ENCODE measurements at places on chromosomes 2 and 18.

- DNase-seq = no peak
These were observed 73.5 kb downstream of the MYO1B start for GRCh38 chr2:191318729-191319078.

- no peak for DNase-seq
These were observed 38.9 kb downstream of the HIBCH start for GRCh38 chr2:190280565-190281350.

- no peak for DNase-seq
These were observed 69.3 kb downstream of the ALPK2 start for GRCh38 chr18:58559427-58560186.

DNA sequence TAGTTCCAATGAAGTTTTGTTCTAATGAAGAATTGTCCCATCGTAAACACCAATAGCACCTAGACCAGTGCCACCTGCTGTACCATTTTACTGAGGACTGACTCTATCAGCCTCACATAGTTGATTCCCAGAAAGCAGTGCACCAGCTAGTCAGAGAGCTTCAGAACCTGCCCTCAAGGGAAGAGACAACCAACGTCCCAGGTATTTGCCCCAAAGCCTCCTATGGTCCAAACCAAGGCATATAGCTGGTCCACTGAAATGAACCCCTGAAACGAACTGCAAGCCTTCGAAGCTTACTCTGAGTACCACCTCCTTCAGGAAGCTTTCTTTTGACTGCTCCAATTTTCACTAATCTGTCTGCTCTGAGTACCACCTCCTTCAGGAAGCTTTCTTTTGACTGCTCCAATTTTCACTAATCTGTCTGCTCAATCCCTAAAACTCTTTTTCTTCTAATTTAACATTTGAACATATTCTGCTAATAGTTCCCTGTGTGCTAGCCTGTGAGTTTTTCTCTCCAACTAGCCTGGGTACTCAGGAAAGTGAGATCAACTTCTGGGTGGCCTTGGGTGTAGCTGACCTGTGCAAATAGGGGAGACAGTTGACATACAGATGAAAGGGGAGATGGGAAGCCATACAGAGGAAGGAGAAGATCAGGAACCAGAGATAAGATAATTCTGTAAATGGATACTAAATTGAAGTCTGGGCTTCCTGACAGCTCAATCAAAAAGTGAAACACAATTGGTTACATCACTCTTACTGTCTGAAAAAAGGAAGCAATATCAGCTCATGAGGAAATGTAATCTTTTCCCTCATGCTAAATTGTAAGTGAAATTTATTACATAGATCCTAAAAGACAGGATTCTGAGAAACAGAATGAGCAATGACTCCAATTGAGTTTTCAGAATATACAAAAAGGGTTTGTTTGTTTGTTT, 33.5 kb upstream of the EML4 start:
- DNase-seq = no peak

DNA sequence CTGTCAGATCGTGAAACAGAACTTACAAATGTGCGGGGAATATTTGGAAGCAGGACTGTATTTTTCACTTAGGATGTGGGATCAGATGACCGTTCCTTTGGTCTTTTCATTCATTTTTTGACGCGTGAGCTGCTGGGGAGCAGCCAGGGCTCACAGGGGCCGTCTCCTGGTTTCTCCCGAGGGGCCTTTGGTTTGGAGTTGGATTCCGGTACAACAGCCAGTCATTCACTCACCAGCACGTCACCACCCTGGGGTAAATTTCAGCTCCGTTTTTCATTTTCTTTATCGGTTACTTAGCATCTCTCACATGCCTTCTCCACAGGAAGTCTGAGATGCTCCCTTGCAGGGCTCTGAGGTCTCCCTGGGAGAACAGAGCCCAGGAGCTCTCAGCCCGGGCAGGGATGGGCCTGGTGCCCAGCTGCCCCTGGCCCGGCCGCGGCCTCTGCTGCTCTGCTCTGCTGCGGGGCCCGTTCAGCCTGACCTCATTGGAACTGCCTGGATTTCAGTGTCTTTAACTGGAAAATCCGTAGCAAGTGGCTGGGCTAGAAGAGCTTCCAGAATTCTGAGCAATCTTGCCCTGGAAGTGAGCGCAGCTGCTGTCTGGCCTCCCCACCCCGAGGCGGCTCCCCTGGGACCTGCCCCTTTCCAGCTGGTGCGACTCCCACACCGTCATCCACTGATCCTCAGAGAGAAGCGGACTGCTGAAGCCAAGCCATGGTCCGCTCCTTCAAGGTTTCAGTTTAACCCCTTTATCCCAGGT, 335.6 kb downstream of the EIPR1 start:
- no peak for DNase-seq

DNA sequence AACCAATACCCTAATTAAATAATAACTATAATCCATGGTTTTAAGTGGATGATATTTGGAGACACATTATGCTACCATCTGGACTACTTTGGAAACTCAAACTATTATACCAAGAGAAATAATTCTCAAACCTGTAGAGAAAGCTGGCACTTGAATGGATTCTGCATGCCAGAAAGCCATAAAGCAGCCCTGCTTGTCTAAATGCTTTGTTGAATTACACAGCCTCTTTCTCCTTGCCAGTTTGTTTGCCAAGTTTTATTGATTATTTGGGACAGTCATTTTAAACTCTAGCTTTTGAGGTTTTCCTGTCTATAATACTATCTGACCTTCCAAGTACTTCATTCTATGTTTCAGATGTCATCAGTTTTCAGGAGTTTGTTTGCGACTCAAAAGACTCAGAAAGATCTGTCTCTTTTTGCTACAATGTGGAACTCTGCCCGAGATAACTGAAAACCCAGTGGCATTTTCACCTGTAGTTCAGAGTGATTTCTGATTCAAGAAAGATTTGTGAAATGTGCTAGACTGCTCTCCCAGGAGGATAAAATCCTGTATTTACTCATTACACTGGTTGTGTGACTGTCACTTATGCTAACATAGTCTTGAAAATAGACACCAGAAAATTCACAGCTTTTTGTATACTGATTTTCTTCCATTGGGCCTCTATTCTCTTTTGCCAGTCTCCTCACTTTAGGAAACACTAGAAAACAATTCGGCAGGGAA, 29.2 kb upstream of the MBOAT2 start:
- DNase-seq = no peak

DNA sequence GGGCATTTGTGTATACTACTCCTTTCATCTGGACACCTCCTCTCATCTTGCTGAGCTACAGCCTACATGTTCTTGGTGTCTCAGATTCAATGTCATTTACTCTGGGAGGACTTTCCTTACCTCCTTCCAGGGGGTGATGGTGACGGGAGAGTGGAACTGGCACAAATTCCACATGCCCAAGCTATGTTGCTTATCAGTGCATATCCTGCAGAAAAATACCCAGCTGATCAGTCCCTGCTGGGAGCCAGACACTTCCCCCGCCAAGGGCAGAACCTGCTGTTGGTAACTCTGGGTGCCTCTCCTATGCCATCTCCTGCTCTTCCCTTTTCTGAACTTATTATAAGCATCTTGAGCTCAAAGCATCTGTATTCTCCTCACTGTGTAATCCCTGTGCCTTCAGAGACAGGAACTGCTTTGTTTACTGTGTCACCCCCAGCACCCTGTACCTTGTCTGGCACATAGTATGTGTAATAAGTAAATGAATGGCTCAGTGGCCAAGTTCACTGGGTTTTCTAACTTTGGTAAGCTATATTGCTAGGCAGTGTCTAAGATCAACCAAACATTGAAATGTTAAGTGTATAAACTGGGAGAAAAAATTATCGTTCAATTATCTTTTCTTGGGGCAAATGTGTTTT, 87.7 kb upstream of the LPIN2 start:
- DNase-seq = no peak

GRCh38 chr2:74233648-74234047, 35.2 kb downstream of the MTHFD2 start:
- DNase-seq = no peak

GRCh38 chr2:50833036-50833435, 198.9 kb downstream of the NRXN1 start:
- DNase-seq = no peak

DNA sequence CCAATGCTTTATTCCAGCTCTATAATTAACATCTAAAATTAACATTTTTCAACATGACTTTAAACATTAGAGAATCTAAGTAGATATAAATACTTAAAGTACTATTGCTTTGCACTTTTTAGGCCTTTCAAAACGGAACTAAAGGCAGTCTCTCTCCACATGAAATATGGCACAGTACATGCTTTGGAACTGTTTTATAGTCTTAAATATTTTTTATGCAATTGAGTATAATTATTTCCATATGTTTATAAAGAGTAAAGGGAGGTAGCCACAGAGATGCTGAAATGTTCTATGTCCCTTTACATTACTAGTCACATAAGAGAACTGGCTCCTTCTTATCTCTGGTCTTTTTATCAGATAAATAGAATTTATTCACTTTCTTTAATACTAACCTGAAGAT, 674.0 kb downstream of the PLCL1 start:
- DNase-seq = no peak

DNA sequence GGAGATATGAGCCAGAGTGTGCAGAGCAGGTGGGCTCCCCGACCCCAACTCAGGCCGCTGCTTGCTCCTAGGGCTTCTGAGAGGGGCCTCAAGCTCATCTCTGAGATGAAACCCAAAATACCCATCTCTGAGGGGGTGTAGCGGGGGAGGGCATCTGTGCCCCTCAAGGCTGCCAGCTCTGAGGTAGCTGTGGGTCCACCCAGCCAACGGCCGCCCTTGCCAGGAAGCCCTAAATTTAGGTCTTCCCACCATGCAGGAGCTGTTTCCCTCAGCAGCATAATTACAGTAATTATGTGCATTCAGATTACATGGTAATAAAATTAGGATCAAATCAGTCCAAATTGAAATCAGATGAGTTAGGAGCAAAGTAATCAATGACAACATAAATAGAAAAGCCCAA, 97.8 kb upstream of the MCFD2 start:
- no peak for DNase-seq

- no peak for DNase-seq
These were observed 134.3 kb upstream of the AQP4 start for GRCh38 chr18:26999797-27000196.

- DNase-seq = no peak
These were observed 8.4 kb downstream of the L3MBTL4 start for GRCh38 chr18:6406075-6406909.

- no peak for DNase-seq
These were observed 97.4 kb downstream of the ADD2 start for GRCh38 chr2:70670626-70671025.
